ENCODE measurements at places on chromosomes 11 and 22. TPM values are rescaled to one million over a fixed set of nuclear protein-coding genes. Genes with fewer than 3 reads are reported as not detected.

C11orf21 gene
- polyA plus RNA-seq, result 2.1 TPM

OR10G6 gene
- polyA plus RNA-seq, result not detected

RTN4RL2 gene
- polyA plus RNA-seq, result 0.69 TPM

OR56A1 gene
- not detected for polyA plus RNA-seq

KCTD17 gene
- polyA plus RNA-seq, result 0.90 TPM

TP53I11 gene
- polyA plus RNA-seq, result 0.70 TPM

PGA5 gene
- not detected for polyA plus RNA-seq
